ENCODE measurements at places on chromosomes 12 and 14. TPM values are rescaled to one million over a fixed set of nuclear protein-coding genes. Genes with fewer than 3 reads are reported as not detected.

The TTC6 gene
- 0.54 TPM for total RNA-seq

The FAM161B gene
- 2.2 TPM for total RNA-seq

The TSPAN19 gene
- not detected for total RNA-seq

The RASAL1 gene
- total RNA-seq, result 0.28 TPM

The EML5 gene
- total RNA-seq, result 0.10 TPM

The SCAF11 gene
- total RNA-seq, result 98.3 TPM

The CLEC2B gene
- 2.4 TPM for total RNA-seq

The SYNDIG1L gene
- total RNA-seq, result not detected

The TAS2R30 gene
- 0.74 TPM for total RNA-seq

The SERPINA12 gene
- not detected for total RNA-seq

The KDM2B gene
- total RNA-seq, result 27.5 TPM

The CIDEB gene
- 0.18 TPM for total RNA-seq

The PGF gene
- total RNA-seq, result 7.3 TPM

The TMTC1 gene
- 0.28 TPM for total RNA-seq

The SIX4 gene
- total RNA-seq, result 17.3 TPM

The PLA2G1B gene
- 0.69 TPM for total RNA-seq

The PRIMA1 gene
- total RNA-seq, result 0.26 TPM

The TAMALIN gene
- total RNA-seq, result 0.82 TPM

The ARMH4 gene
- total RNA-seq, result 1.8 TPM

The PLEKHG7 gene
- total RNA-seq, result not detected

The GPR132 gene
- total RNA-seq, result 0.08 TPM

The MIP gene
- total RNA-seq, result not detected
